M059J (cell line): ENCODE measurements at places on chromosomes 2 and 18. TPM values are rescaled to one million over a fixed set of nuclear protein-coding genes. Genes with fewer than 3 reads are reported as not detected.

DNA sequence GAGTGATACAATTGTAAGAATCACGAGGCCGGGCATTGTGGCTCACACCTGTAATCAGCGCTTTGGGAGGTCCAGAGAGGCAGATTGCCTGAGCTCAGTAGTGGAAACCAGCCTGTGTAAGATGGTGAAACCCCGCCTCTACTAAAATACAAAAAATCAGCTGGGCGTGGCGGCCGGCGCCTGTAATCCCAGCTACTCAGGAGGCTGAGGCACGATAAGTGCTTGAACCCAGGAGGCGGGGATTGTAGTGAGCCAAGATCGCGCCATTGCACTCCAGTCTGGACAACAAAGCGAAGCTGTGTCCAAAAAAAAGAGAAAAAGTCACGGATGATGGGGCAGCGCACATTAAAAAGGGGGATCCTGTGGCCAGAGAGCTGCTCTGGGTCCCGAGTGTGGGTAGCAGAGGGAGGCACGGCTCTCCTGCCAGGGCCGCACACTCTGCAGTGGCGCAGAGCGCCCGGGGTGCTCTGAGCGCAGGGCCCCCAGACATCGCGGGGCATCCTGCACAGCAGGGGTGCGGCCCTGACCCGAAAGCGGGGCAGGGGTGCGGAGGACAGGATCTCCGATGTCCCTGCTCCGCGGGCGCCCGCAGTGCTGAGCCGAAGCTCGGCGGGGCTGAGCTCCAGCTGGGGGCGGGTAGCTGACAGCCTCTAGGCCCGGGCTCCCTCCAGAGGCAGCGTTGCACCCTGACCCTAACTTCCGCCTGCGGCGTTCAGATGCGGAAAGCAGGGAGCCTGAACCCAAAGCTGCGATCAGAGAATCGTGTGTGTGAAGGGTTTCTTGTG is 30.4 kb upstream of the RAB6D start:
- DNase-seq, result no peak

The RAMP1 gene
- 25.4 and 35.8 TPM in 2 replicates for total RNA-seq

The PIEZO2 gene
- total RNA-seq, result 11.7 and 22.9 TPM in 2 replicates

DNA sequence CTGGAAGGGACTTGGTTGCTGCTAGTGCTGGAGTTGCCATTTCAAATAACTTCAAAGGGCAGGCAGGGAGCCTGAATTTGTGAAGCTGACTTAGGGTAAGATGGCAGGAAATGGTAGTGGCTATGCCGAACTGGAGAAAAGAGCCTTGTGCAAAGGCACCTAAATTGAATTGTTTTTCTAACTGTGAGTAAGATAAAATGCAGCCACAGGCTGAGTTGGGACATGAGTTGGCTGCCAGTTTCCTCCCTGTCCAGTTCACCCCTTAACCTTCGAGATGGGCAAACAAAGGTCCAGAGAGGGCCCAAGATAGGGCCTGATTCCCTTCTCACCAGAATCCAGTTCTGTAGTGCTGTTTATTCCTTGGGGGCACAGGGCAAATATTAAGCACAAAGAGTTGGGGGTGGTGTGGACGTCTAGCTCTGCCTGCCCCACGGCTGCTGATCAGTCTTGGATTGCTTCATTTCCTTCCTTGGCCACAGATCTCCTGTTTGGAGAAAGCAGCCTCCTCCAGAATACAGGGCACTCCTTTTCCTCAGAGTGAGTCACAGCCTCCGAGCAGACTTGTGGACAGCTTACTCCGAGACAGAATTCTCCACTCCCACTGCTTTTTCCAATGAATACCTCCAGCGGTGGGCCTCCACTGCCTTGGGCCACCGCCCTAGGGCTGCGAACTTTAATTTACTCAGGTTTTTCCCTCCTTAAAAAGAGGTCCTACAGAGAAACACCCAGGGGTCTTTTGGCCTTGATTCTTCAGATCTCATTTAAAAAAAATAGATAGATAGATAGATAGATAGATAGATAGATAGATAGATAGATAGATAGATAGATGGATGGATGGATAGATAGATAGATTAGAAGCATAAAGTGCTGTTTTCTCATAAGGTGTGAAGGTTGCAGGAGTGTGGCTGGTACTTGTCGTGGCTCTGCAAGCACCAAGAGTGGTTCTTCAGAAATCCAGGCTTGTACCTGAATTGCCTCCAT is 18.4 kb upstream of the SLC20A1 start:
- DNase-seq, result peak; percentile 96
